ENCODE measurements at places on chromosomes 12 and 14.

DNA sequence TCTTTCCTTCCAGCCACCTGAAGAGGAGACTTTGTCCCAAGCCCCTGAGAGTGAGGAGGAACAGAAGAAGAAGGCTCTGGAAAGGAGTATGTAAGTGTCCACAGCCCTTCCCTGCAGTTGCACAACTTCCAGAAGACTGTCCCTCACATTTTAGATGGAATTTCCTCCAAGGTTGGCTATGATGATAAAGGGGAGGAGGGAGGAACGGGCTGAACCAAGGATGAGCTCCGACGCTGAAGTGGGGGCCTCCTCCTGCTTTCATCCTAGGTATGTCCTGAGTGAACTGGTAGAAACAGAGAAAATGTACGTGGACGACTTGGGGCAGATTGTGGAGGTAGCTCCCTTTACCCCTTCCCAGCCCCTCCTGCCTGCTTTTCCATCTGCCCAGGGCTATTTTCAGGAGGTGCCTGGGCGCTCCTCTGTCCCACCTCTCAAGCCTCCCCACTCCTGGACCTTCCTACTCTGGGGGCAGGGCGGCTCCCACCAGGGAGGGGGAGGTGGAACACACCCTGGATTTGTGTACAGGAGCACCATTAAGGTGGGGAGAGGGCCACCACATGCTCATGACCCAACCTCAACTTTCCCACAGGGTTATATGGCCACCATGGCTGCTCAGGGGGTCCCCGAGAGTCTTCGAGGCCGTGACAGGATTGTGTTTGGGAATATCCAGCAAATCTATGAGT, 2.3 kb downstream of the ARHGEF25 start:
- no peak for DNase-seq

DNA sequence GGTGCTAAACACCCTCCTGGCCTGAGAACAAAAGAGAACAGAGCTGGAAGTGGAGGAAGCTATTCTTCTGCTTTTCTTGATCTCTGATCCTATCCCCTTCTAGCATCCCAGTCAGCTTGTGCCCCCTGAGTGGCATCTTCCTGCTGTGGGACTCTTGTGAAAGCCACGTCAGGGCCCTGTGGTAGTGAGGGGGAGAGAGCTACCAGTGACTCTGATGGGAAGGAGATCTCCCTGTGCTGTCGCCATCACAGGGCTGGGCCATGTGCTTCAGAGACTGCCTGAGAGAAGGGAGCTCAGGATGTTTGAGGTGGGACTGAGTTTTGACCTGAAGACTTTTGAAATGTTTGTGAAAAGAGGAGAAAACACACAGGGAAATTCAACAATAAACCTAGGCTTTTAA, 107.6 kb upstream of the FUT8 start:
- DNase-seq, result no peak

GRCh38 chr12:68336889-68337303, 4.7 kb upstream of the MDM1 start:
- no peak for DNase-seq

GRCh38 chr12:117188121-117188665, 2.1 kb downstream of the FBXO21 start:
- no peak for DNase-seq

DNA sequence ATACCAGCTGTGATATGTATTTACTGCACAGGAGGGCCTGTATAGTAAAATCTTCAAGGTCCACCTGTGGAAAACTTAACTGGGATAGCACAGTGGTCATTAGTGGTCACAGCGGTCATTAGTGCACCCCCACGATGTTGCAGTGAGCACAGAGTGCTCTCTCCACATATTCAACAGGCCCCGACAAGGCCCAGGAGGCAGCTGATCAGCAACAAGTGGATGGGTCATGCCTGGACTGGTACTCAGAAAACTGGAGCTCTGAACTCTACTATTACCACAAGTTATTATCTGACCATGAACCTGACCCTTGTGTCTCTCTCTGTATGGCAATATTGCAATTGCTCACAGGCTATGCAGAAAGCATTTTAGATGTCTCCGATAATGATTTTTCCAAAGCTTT, 129.5 kb downstream of the SLC35F4 start:
- DNase-seq, result no peak

DNA sequence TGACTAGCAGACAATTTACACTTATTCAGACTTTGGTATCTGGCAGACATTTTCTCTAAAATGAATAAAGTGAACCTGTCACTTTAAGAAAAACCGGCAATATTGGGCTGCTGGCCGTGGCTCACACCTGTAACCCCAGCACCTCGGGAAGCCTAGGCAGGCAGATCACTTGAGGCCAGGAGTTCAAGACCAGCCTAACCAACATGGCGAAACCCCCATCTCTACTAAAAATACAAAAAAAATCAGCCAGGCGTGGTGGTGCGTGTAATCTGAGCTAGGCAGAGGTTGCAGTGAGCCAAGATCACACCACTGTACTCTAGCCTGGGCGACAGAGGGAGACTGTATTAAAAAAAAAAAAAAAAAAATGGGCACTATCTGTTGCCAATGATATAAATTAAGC, 11.5 kb downstream of the DUSP16 start:
- no peak for DNase-seq

DNA sequence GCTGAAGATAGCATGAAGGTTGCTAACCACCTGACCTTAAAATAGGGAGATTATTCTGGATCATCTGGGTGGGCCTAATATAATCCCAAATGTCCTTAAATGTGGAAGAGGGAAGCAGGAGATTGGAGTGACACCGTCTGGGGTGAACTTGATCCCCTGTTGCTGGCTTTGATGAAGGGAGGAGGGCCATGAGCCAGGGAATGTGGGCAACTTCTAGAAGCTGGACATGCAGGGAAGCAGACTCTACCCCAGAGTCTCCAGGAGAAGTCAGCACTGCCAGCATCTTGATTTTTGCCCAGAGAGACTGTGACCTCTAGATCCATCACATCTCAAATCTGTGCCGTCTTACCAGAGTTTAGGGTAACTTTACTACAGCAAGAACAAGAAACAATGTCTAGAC, 9.2 kb upstream of the KRT5 start:
- DNase-seq, result no peak

DNA sequence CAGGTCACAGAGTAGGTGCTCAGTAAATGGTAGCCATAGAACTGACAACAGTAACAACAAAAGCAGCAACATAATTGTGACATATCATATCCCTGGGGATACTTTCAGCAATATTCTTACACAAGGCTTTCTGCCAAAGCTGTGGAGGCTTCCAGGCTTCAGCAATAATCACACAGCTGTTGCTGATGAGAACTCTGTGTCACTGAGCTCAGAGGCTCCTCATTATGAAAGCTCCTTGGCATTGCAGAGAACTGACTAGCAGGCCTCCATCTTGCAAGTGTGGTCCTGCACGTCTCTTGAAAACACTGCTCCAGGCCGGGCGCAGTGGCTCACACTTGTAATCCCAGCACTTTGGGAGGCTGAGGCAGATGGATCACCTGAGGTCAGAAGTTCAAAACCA, 97.3 kb upstream of the BTG1 start:
- no peak for DNase-seq

DNA sequence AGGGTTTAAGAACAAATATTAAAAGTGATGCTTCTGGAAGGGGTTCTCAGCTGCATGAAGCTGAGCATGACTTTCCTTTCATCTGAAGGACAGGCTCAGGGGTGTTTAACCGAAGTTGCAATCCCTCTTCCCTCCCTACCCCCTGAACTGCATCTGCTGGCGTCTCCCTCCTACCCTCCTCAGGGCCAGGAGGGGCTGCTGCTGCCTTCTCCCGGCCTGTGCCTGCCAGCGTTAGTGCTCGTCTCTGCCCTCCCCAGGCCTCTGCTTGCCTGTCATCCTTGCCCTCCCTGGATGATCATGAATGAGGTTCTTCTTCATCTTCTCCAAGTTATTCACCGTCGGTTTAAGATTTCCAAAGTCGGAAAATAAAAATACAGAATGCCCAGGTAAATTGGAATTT, 12.2 kb downstream of the SMOC1 start:
- no peak for DNase-seq

GRCh38 chr12:12156116-12156515, 85.4 kb downstream of the BCL2L14 start:
- DNase-seq, result no peak

DNA sequence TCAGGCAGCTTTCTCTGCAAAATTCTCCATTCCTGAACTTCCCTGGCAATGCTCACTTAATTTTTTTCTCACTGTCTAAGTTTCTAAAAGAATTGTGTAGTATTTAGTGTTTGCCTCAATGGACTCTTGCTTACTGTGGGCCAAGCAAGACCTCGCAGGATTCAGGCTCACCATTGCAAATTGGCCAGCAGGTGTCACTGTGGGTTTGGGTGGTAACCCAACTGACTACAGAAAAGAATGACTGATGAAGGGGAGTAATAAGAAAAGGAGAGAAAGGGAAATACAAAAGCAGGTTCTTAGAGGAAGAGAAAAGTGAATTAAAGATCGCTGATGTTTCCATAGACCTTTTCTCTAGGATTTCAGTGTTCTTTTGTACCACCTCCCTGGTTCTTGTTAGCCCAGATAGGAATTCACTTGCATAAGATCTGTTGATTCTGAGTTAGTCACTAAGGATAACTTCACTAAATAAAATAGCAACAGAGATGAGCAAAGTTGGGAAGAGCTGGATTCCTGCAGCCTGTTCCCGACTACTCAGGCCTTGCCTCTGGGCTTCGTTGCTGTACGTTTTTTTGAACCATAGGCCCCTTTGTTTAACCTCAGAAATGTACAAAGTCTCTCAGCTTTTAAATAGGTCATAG, 386.5 kb upstream of the DDHD1 start:
- peak; percentile 79 for DNase-seq

- DNase-seq, result no peak
Measured at GRCh38 chr12:72777806-72778205, 505.6 kb downstream of the TRHDE start.

DNA sequence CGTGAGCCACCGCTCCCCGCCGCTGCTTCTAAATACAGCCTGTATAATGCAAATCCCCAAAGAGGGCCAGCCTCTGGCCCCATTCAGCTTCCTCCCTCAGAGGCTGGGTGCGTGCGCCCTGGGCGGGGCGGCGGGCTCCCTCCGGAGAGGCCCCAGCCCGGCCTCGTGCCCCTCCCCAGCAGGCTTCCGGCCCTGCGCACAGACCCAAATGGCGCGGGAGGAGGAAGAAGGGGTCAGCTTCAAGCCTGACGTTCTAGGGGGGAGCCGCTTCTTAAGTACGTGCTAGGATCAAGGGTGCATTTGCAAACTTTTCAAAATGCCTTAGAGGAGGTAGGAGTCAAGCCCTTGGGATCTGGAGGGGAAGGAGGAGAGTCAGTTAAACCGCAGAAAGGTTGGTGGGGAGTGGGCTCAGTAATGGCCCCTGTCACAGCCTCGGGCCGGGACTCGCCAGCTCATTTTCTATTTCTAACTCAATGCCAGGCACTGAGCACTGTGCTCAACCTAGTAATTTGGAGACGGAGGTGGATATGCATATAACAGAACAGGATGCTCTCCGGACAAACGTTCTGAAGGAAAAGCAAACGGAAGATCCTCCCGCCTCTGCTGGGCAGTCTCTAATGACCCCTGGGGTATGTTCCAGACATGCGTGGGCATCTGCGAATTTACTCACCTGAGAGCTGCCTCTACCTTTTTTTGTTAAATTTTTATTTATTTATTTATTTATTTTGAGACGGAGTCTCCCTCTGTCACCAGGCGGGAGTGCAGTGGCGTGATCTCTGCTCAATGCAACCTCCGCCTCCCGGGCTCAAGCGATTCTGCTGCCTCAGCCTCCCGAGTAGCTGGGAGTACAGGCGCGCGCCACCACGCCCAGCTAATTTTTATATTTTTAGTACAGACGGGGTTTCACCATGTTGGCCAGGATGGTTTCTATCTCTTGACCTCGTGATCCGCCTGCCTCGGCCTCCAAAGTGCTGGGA, 32.3 kb downstream of the NINJ2 start:
- DNase-seq, result no peak

- DNase-seq, result no peak
Measured at GRCh38 chr12:45244561-45245343, 28.9 kb downstream of the ANO6 start.

- DNase-seq, result no peak
Measured at GRCh38 chr12:64407342-64408223, 3.4 kb downstream of the XPOT start.

- DNase-seq, result no peak
Measured at GRCh38 chr14:99624971-99625370, 20.0 kb upstream of the HHIPL1 start.

GRCh38 chr12:67582238-67582834, 66.2 kb upstream of the DYRK2 start:
- DNase-seq, result no peak

- no peak for DNase-seq
Measured at GRCh38 chr14:46488374-46488773, 163.2 kb downstream of the RPL10L start.

DNA sequence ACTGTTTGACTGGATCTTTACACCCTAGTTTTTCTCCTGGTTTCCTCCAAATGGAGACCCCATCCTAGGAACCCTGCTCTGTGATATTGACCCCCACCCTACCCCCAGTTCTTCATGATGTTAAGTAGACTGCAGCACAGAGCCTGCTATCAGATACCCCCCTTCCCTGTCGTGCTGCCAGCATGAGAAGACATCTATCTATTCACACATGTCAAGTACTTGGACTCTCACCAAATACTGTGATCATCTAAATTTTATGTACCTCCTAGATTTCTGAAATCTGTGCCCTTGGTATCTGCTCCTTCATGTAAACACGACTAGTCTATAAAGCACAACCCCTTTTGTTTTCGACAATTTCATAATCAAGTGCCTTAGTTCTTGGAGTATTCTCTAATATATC, 38.9 kb downstream of the FERMT2 start:
- DNase-seq, result no peak

- no peak for DNase-seq
Measured at GRCh38 chr12:92339198-92339821, 193.7 kb upstream of the BTG1 start.

GRCh38 chr12:12823300-12823699, 10.2 kb downstream of the DDX47 start:
- peak; percentile 92 for DNase-seq

GRCh38 chr12:89864411-89864810, 155.8 kb upstream of the ATP2B1 start:
- no peak for DNase-seq

DNA sequence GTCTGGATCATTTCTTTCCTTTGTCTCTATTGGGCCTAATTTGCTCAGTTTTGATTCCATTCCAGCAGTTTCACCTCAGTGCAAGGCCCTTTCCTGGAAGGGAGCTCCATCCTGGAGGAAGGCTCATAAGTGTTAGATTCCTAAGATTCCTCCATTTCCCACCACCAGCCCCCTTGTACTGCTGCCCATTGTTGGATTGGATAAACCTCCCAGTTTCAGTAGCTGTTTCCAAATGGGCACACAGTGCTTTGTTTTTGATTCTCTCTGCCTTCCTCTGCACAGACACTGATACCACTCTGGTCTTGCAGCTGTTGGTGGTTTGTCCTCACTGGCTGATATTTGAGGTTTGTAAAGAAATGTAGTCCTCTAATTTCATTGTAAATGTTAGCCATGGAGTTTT, 158.9 kb downstream of the SLC15A5 start:
- DNase-seq, result no peak

DNA sequence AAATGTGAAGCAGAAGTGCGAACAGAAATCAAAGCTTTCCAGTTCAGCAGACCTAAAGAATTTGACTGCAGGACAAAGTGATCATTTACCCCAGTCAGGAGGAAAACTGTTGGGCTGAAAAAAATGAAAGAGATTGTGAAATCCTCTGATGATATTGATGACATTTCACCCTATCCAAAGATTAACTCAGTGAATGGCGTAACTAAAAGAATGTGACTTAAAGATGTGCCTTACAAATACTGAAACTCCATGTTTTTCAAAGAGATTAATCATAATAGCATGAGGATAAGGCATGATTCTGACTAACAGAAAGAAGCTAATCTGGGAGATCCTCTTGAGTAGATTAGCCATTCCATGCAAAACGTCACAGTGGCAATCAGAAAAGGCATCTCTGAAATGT, 225.6 kb downstream of the DUSP6 start:
- no peak for DNase-seq

- DNase-seq, result peak; percentile 65
Measured at GRCh38 chr14:77579065-77579464, 37.4 kb downstream of the SPTLC2 start.
